PC-9 (cell line): ENCODE measurements at places on chromosomes 2 and 18.

- H3K4me1 ChIP-seq, result no peaks in the 10 kb centered on the region
- DNase-seq, result no peak
- no peak overlapping the region for H3K27ac ChIP-seq
These were observed 1292.2 kb upstream of the ZEB2 start for GRCh38 chr2:145812165-145812554.

GRCh38 chr2:133591164-133591563 lies 22.9 kb upstream of the NCKAP5 start:
- no peaks in the 10 kb centered on the region for H3K4me1 ChIP-seq
- H3K27me3 ChIP-seq, result peaks cover 56% of the 10 kb centered on the region
- DNase-seq, result no peak
- no peak overlapping the region for H3K27ac ChIP-seq

DNA sequence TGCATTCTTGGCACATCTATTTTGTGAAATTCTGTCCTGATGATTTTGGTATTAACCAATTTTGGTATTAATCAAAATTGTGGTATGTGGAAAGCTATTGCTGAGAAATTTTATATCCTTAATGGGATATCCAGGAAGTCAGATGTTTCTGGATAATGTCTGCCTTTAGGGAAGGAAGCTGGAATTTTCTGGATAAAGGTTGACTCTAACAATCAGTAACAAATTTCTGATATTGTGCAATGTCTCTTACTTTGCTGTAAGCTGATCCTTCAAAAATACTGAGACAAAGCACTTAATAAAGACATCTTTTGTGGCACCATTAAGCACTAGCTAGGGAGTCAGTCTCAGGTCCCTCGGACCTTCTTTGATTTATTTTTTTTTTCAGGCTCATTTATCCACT lies 100.8 kb upstream of the UGP2 start:
- H3K4me3 ChIP-seq, result no peak overlapping the region
- H3K36me3 ChIP-seq, result no peaks in the 10 kb centered on the region
- DNase-seq, result no peak
- H3K27ac ChIP-seq, result no peak overlapping the region
- H3K27me3 ChIP-seq, result no peaks in the 10 kb centered on the region
- peaks cover 2% of the 10 kb centered on the region; the same call in 1 of the 2 replicates for H3K4me1 ChIP-seq

DNA sequence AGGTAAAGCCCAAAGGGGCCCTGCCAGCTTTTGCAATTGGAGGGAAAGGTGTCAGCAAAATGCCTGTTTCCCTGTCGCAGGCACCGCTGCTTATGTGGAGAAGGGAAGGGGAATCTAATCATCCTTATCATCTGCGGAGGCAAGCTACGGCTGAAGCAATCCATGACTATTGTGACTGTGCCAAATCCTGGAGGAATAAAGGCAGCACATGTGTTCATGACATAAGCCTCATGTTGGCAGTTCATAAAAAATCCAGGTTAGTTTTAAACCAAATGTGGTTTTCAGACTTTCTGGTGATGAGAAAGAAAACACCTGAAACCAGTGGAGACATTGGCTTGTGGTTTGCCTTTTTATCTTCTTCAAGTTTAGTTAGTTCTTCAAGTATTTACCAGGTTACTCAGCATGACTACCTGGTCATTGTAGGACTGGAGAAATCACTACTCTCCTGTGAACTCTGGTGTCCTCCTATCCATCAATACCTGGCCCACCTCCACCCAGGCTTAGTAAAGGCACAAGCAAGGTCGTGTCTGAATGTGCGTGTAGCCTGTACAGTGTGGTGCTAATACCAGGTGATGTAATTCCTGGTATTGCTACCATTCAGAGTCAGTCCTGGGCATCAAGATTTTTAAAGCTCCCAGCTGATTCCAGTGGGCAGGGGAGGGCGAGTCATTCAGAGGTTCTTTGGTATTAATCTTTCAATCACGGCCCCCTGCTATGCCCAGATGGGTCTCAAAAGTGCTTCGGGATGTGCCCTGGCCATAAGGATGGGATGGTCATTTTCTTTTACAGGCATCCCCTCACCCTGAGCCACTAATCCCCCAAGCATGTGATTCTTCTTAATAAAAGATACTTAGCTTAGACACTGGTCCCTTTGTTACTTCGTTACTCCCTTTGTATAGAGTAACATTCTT lies 96.8 kb downstream of the TGFA start:
- no peak overlapping the region for H3K27ac ChIP-seq
- no peaks in the 10 kb centered on the region for H3K27me3 ChIP-seq
- no peaks in the 10 kb centered on the region for H3K4me1 ChIP-seq

DNA sequence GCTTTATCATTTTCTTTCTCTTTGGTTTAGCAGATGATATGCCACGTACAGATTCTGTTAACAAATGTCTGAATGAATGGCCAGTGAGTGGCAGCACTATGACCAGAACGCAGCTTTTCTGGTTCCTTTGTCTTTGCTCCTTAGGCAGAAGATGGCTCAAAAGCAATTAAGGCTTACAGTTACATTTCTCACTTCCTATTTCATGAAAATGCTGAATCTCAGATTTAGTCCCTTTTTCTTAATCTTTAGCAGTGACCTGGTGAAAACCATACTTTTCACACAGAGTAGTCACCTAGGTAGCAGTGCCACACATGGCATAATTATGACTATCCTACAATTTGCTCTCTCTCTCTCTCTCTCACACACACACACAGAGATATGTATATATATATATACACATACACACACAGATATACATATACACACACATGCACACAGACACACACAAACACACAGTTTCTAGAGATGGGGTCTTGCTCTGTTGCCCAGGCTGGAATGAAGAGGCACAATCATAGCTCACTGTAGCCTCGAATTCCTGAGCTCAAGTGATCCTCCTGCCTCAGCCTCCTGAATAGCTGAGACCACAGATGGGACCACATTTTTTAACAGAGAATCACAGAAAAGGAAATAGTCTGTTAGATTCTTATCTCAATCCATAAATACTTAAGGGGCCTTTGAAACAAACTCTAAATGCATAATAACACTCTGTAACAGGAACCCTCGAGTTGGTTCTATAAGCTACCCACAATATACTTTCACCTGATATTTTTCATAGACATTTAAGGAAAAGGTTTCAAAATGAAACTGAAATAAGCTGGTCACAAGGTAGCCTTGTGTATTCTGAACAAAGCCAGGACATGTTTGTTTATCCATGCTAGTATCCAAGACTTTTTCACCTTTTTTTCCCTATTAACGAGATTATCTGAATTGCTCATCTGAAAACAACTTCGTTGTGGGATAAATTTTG lies 11.6 kb downstream of the PDE6D start:
- H3K27me3 ChIP-seq, result no peaks in the 10 kb centered on the region
- DNase-seq, result no peak
- no peaks in the 10 kb centered on the region for H3K4me1 ChIP-seq
- H3K27ac ChIP-seq, result no peak overlapping the region
- no peaks in the 10 kb centered on the region for H3K36me3 ChIP-seq

DNA sequence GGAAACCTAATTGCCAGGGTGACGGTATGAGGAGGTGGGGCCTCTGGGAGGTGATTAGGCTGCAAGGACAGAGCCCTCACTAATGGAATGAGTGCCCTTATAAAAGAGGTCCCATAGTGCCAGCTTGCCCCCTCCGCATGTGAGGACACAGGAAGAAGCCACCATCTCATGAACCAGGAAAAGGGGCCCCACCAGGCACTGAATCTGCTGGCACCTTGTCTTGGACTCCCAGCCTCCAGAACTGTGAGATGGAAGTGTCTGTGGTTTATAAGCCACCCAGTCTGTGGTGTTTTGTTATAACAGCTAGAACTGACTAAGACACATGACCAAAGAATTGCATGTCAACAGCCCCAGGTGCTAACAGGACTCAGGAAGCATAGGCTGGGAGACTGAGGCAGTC lies 214.3 kb downstream of the MGAT5 start:
- H3K27ac ChIP-seq, result no peak overlapping the region
- no peak overlapping the region for H3K4me3 ChIP-seq

DNA sequence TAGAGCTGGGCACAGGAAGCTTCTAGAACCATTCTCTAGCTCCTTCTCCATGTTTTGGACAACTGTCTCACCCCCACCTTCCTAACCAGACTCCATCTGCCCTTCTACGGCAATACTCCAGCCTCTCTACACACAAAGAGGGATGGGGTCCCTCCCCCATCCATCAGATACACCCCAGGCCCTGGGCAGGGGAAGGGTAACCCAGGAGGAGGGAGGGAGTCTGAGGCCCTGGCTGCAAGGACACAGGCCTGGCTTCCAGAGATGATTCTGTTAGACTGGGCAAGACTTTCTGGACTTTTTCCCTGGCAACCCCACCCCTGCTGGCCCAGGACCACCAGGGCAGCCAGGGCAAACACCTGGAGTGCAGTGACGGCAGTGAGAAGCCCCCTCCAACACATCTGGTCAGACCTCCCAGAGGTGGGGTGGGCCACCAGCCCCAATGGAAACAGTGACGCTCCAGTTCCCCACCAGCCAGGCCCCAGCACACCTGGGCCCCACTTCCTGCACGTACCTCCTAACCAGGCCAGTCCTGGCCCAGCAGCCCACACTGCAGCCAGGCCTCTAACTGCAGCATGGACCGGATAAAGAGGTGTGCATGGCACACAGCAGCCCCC lies 6.5 kb downstream of the CYP26B1 start:
- peaks cover 38% of the 10 kb centered on the region for H3K4me1 ChIP-seq
- no peak for DNase-seq
- H3K4me3 ChIP-seq, result no peak overlapping the region
- H3K27ac ChIP-seq, result no peak overlapping the region
- H3K36me3 ChIP-seq, result no peaks in the 10 kb centered on the region
- no peaks in the 10 kb centered on the region for H3K27me3 ChIP-seq

GRCh38 chr2:210421916-210422315 lies 54.6 kb downstream of the LANCL1 start:
- no peaks in the 10 kb centered on the region for H3K36me3 ChIP-seq
- H3K27ac ChIP-seq, result no peak overlapping the region
- no peak overlapping the region for H3K4me3 ChIP-seq
- H3K27me3 ChIP-seq, result no peaks in the 10 kb centered on the region
- H3K4me1 ChIP-seq, result no peaks in the 10 kb centered on the region

DNA sequence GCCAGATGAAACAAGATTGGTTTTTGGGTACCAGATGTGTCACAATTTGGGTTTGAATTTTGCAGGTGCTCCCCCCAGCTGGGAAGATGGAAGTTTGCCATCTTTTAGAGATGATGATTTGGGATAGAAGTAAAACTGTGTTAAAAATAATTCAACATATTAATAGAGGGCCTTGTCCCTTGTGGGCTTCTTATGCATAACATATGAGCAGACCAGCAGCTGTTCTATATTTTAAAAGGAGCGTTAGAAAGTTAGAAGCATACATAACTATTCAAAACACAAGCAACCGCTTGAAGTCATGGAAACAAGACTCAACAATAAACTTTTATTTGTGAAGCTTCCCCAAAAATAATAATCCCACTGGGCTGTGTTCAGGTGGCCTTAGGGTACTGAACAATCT lies 62.8 kb downstream of the EFEMP1 start:
- no peaks in the 10 kb centered on the region for H3K27me3 ChIP-seq
- no peak overlapping the region for H3K27ac ChIP-seq
- no peak for DNase-seq
- no peaks in the 10 kb centered on the region for H3K36me3 ChIP-seq
- H3K4me3 ChIP-seq, result no peak overlapping the region

GRCh38 chr18:12403601-12404506 lies 3.9 kb upstream of the PRELID3A start:
- no peaks in the 10 kb centered on the region for H3K27me3 ChIP-seq
- peak overlapping the region; percentile 40 for H3K27ac ChIP-seq
- no peaks in the 10 kb centered on the region for H3K36me3 ChIP-seq

DNA sequence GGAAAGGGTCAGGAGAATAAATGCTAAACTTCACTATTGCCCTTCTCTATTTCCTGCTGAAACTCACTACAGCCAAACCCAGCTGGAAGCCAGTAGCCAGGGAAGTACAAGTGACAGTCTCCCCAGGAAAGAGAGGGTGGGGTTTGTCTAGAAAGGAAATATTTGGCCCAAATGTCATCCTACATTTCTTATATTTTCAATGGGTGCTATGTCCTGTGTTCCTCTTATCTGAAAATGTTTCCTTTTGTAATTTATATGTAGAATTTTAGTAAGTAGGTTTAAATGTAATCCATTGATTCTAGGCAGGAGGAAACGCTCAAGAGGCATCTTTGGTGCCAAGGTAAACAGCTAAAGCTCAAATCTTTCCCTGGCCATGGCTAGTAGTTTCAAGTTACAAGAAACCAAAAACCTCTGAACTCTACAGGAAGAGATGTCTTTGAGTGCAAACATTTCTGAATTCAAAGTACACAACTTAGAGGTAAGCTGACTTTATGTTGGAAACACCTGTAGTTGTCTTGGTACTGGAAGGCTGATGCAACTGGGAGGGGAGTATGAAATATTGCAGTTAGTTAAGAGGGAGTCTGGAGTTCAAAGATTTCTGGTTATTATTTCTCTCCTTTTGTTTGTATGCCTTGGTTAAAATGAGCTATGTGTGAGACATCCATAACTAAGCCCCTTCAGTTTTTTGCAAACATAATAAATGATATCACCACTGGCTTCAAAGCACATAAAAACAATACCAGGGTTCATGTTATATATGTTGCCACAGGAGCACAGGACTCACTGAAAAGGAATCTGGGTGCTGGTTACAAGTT lies 356.1 kb upstream of the ZC3H15 start:
- no peaks in the 10 kb centered on the region for H3K36me3 ChIP-seq
- H3K27me3 ChIP-seq, result no peaks in the 10 kb centered on the region
- H3K4me1 ChIP-seq, result peaks cover 18% of the 10 kb centered on the region; the same call in 1 of the 2 replicates
- H3K4me3 ChIP-seq, result no peak overlapping the region
- H3K27ac ChIP-seq, result peak overlapping the region; percentile 65

GRCh38 chr2:196970099-196970498 lies 43.6 kb upstream of the PGAP1 start:
- H3K36me3 ChIP-seq, result no peaks in the 10 kb centered on the region
- H3K4me1 ChIP-seq, result no peaks in the 10 kb centered on the region
- DNase-seq, result no peak
- no peak overlapping the region for H3K27ac ChIP-seq

GRCh38 chr18:11520536-11520935 lies 88.9 kb upstream of the SLC35G4 start:
- H3K4me3 ChIP-seq, result no peak overlapping the region
- H3K36me3 ChIP-seq, result no peaks in the 10 kb centered on the region
- no peak for DNase-seq
- H3K27me3 ChIP-seq, result peaks cover 26% of the 10 kb centered on the region
- H3K4me1 ChIP-seq, result no peaks in the 10 kb centered on the region

- H3K27me3 ChIP-seq, result no peaks in the 10 kb centered on the region
- H3K27ac ChIP-seq, result peak overlapping the region; percentile 19; the same call in 1 of the 2 replicates
- H3K4me1 ChIP-seq, result peaks cover 16% of the 10 kb centered on the region
- no peak overlapping the region for H3K4me3 ChIP-seq
These were observed 15.7 kb upstream of the MYO3B start for GRCh38 chr2:170162271-170162632.
